ENCODE measurements at places on chromosomes 6 and 20.

DNA sequence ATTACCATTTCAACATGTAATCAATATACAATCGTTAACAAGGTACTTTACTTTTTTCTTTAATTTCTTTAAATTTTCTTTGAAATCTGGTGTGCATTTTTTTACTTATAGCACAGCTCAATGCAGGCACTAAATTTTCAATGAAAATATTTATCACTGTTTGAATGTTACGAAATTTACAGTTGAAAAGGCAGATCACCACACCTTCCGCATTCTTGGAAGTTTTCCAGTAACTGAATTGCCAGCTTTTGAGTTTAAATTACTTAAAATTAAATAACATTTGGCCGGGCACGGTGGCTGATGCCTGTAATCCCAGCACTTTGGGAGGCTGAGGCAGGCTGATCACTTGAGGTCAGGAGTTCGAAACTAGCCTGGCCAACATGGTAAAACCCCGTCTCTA lies 309.9 kb downstream of the BMP7 start:
- no peak for DNase-seq

GRCh38 chr20:20663841-20664240 lies 48.6 kb downstream of the RALGAPA2 start:
- no peak for DNase-seq

DNA sequence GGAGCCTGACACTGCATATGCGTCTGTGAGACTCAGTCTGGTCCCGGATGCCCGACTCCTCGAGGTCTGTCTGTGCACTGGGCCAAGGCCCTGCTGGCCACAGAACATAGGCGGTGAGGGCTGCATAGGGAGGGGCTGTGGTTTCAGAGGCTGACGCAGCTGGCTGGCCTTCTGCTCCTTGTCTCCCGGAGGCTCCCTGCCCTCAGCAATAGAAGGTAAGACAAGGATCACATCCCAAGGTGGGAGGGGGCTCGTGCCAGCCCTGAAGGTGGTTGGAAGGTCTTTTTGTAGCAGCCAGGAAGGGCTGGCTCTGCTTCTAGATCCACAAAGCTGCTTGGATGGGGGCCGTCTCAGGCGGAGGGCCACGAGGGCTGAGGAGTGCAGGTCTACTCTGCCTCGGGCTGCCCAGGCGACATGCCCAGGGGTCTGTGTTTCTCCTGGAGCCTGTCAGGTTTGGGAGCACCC lies 239.8 kb upstream of the SULF2 start:
- DNase-seq = no peak

DNA sequence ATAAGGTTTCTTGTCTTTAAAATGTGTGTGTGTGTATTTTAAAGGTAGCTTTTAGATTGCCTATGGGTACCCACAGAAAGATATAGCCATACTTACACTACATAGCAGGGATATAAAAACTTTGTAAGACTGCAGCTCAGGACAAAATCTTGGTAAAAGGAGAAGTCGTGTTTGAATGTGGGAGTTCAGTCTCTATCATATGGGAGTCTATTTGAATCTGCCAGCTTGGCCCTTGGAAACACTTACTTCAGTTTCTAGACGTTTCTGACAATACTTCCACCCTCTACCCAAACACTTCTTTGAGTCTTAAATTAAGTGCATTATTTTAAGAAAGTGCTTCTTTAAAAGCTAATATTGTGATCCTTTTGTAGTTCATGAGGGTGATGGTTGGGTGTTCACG lies 155.7 kb downstream of the CARMIL1 start:
- DNase-seq = no peak

DNA sequence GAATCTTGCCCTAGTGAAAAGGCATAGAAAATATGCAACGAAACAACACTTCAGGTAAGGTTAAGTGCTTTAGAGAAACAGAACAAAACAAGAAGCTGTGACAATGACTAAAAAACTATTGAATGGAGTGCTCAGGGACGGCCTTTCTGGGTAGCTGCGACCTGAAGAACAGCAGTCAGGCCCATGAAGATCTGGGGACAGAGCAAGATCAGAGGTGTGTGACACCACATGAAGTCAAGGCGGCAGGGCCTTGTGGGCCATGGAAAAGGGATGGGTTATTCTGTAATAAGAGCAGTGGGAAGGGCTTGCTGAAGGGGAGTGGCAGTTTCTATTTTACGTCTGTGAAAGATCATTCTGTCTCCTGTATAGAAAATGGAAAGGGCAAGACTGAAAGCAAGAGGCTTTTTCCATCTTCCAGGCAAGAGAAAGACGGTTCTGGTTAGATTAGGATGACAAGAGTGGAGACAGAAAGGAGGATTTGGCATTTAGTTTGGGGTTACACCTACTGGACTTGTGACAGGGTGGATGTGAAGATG lies 5.1 kb downstream of the UBE2V1 start:
- no peak for DNase-seq

DNA sequence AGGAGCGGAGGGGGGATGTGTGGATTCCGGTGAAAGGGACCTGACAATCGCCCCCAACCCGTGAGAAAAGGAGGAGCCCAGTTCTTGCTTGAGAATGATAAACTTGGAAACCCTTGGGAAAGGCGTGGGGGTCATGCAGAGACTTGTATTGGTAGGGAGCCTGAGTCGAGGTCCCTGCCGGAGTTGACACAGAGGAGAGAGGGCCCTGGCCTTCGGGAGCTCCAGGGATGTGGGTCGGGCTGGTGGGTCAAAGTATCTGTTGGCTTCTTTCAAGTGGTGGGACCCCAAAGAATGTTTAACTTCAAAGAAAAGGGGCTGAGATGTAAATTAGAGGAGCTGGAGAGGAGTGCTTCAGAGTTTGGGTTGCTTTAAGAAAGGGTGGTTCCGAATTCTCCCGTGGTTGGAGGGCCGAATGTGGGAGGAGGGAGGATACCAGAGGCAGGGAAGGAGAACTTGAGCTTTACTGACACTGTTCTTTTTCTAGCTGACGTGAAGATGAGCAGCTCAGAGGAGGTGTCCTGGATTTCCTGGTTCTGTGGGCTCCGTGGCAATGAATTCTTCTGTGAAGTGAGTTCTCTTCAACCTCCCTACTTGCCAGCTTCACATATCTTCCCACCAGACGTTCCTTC lies 571 bp downstream of the CSNK2B start:
- DNase-seq = no peak

DNA sequence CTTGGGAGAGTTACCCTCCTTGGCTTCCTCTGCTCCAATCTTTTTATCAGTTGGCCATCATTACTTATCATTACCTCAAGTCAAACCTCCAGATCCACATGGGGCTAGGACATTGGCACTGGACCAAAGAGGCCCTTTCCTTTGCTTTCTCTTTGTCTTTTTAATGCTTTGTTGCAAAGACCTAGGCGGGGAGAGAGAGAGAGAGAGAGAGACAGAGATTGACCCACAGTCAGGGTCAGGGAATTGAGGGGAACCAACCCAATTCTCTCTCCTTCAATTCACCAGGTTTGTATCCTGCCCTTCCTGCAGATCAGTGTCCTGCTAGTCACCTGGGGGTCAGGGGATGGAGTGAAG lies 3.5 kb upstream of the VEGFA start:
- no peak for DNase-seq

- no peak for DNase-seq
Measured at GRCh38 chr6:57469072-57469471, 151.6 kb downstream of the PRIM2 start.

Measured in memory B cell (primary cell).